ENCODE measurements at places on chromosomes 11 and 22.

- DNase-seq, result no peak
These were observed 50.4 kb downstream of the FAM83F start for GRCh38 chr22:40044870-40045834.

DNA sequence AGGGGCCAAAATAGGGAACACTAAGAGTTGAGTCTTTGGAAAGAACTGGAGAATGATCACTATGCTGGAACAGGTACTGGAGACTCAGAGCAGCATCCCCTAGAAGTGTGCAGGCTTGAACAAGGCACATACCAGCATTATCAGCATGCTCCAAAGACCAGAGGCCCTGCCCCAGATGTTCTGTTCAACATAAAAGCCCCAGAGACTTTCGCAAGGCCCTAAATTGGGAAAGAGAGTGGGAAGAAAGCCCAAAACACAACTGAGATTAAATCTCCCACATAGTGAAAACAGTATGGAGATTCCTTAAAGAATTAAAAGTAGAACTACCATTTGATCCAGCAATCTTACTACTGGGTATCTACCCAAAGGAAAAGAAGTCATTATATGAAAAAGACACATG, 9.4 kb downstream of the CNGA4 start:
- no peak for DNase-seq

DNA sequence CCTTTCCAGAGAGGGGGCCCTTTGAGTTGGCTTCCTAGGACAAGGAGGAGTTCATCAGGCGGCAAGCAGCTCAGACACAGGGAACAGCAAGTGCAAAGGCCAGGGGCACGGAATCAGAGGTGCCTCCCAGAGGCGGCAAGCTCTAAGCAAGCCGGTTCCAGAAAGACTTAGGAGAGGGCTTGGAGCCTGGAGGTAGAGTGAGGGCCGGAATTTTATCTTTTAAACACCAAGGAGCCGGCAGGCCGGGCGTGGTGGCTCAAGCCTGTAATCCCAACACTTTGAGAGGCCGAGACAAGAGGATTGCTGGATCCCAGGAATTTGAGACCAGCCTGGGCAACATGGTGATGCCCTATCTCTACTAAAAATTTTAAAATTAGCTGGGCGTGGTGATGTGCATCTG, 26.6 kb downstream of the FADD start:
- DNase-seq, result no peak

GRCh38 chr11:107751082-107751481, 39.2 kb upstream of the SLN start:
- no peak for DNase-seq

- no peak for DNase-seq
These were observed 45.3 kb downstream of the C22orf31 start for GRCh38 chr22:29016067-29016938.

DNA sequence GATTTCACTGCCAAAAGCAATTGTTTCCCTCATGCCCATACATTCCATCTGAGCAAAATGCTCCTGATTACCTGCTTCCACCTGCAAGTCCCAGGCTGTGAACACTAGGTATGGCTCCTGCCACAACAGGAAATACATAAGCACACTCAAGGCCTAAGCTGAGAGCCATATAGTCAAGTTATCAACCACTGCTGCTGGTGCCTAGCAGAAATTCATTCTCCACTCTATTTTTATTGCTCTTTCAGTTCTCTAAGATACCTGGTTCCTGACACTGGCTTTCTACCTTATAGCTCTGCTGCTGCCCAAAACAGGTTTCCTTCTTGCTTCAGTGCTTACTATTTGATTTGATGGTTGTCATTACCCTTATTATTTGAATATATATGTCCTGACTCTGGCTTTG, 31.6 kb downstream of the SLC36A4 start:
- no peak for DNase-seq

- DNase-seq, result no peak
These were observed 85.6 kb downstream of the KIRREL3 start for GRCh38 chr11:126914941-126915340.

- DNase-seq, result no peak
These were observed 78.2 kb downstream of the FAM76B start for GRCh38 chr11:95711162-95711944.

GRCh38 chr11:104668797-104669463, 229.3 kb downstream of the CASP12 start:
- DNase-seq, result no peak

GRCh38 chr11:72912253-72912652, 98.0 kb downstream of the ATG16L2 start:
- no peak for DNase-seq

DNA sequence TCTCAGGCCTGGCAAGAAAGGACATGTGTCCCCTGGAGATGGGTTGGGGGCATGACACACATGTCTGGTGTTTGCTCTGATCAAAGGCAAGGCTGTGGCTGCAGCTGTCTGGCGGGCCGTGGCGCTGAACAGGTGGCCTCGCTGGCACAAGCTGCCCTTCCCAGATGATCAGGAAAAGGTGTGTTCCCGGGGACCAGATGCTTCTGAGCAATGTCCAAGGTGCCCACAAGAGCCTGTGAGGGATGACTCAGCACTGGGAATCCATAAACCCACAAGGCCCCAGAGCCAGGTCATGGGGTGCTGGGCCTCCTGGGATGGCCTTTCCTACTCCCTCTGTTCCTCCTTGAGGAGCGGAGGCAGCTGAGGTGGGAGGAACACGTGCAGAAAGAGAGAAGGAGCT, 9.7 kb upstream of the LRP5 start:
- no peak for DNase-seq

DNA sequence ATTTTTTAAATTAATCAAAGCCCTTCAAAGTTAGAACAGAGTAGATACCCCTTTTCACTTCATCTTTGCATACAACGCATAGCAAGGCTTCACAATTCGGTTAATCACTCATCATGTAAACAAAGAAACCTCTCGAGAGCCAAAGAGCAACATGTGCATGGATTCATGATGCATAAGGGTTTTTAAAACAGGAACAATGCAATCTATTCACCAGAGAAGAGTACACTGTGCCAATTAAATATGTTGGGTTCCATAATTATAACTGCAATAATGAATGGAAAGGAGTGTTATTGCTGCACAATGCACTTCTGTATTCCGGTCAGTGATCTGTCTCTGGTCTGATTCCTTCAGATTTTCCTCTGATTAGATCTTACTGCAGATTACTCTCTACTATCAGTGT, 45.3 kb downstream of the CADM1 start:
- DNase-seq, result no peak

- DNase-seq, result no peak
These were observed 159.7 kb downstream of the DBX1 start for GRCh38 chr11:20000351-20001134.

DNA sequence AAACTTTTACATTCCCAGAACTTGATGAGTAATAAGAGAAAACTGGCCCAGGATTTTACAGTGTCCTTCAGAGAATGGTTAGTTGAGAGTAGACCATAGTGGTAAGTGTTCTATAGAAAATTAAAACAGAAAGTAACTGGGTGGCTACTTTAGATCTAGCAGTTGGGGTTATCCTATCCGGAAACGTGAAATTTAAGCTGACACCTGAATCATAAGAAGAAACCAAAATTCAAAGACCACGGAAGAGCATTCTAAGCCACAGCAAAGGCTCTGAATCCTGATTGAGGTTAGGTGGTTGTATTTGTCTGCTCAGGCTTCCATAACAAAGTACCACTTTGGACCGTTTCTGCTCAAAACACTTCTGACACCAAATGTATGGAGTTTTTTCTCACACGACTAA, 34.0 kb downstream of the TTC17 start:
- no peak for DNase-seq

- peak; percentile 78 for DNase-seq
These were observed 6.1 kb downstream of the GNB1L start for GRCh38 chr22:19848298-19849224.

DNA sequence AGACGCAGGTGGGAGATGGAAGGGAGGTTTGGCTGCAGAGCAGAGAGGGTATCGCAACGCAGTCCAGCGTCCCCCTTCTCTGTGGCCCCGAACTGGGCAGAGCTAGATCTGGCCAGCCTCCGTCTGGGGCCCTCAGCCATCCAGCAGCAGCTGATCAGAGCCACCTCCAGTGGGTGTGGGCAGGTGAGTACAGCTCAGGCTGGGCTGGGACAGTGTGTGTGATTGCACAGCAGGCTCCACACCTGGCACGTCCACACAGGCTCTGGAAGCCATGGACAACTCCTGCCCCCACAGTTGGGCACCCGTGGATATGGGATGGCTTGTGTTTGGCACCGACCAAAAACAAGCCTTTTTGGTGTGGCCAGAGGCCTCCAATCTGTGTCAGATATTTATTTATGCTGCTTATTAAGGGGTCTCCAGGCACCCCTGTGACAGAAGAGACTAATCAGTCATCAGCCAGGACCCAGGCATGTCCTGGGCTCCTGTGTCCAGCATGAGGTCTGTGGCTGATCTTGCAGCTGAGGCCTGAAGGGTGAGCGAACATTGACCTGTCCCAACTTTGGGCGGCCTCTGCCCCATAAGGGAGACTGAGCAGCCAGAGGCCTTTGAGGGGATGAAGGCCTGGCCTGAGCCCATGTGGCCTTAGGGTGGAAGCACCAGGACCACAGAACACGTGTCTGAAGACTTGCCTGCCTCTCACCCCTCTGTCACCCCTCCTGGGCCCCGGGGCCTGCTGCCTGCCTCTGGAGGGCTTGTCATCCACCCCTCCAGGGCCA, 18.6 kb downstream of the POLR3H start:
- DNase-seq, result no peak

DNA sequence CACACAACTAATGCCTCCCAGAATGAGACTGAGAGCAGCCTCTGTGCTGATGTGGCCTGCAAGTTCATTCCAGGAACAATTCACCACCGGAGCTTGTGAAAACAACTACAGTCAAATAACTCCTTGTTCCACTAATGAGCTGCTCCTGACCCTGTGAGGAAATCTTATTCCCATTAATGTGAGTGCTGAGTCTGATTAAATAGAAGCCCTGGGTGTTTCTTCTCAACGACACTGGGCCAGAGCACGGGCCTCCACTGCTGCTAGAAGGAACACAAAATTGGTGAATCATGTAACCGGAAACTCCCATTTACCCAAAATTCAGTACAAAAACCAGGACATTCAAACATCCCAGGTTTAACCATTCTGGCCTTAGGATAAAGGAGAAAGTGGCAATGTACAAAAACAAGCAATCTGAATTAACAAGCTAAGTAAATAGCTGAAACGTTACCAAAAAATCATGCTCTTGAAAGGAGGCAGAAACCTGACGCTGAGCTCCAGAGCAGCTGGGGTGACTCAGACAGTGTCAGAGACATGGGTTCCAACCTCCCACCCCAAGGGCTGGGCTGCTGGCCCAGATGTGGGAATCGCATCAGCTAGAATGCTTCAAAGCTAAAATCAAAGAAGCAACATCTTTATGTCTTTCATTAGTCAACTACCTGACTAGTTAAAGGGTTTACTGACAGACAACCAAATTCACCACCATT, 26.7 kb downstream of the SERGEF start:
- no peak for DNase-seq

GRCh38 chr11:529728-530411, 5.5 kb downstream of the HRAS start:
- DNase-seq, result no peak

DNA sequence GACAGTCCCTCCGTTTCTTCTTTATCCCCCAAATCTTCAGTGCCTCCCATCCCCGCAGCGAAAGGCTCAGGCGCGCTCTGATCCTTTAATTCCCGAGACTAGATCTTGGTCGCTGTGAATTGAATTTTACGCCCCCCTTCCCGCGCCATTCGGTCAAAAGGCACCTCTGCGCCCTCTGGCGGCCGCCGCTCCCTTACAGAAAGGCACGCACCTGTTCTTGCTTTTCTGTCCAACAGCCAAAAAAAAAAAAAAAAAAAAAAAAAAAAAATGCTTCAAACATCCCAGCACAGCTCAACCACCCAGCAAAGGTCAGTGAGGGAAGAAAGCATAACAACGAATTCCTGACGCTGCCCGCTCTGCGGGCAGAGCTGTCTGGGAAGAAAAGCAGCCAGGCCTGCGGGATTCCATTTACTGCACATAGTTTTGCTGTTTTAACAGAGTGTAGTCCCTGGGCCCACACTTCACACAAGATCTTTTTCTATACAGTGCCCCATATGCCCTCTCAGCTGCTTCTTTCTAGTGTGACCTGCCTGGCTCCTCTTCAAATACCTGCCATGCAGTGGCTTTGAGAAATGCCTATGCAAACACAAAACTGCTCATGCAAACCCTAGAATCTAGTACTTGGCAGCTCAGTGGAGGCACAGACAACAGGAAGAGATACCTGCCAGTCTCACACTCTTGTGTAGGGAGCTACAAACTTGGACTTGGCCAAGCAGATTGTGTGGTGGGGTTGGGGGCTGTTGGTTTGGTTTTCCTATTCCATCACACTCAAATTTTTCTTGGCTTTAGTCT, 1.3 kb upstream of the ESAM start:
- peak; percentile 93 for DNase-seq

GRCh38 chr11:71504531-71504930, 22.5 kb upstream of the KRTAP5-7 start:
- no peak for DNase-seq

DNA sequence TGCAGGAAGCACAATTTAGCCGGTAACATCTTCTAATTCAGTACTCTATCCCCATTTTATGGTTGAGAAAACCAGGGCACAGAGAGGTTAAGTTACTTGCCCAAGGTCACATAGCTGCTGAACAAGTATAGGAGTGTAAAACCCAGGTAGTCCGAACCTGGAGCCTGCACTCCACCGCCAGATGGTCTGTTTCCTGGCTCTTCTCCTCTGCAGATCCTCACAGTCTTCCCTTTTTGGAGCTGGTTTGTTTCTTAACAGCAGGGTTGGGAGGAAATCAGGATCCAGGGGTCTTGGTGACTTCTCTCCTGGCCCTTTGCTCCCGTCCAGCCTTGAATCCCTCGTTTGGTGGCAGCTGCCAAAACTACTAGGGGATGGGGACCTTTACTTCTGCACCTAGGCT, 12.0 kb downstream of the TSPAN18 start:
- no peak for DNase-seq
